Kidney (tissue), 22 donors: ENCODE measurements at places on chromosomes 5 and 9.

GRCh38 chr9:127588740-127589506 is 23.2 kb upstream of the STXBP1 start:
- DNase-seq: peak; percentile 60

DNA sequence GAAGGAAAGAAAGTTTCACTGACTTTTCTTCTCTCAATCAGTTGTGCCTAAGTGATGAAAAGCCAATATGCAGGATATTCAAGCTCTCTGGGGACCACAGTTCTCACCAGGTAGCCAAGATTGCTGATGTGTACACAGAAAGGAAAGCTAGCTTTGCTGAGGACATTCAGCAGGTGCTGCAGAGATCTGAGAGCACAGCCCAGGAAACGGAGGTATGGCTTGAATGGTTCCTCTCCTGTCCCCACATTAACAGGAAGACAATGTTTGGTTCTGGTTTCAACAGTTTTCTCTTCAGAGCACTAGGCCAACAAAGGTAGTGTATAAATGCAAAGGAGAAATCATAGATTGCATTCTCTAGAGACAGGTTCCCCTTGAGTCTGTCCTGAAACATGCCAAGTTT is 69.6 kb downstream of the PTPDC1 start:
- no peak for DNase-seq

DNA sequence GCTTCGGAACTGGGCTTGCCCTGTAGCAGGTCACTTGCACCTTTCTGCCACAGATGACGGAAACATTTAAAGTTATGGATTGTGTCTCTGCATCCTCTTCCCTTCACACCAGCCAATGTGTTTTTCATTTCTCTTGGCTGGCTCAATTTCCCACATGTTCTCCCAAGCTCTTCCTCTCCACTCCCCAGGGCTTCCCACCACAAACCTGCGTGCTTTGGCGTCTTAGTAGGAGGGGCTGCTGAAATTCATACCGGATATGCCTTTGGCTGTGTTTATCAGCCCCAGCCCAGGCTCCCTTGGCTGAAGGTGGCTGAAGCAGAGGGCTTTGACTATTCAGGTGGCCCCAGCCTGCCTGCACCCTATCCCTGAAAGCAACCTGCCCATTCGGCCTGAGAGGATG is 32.1 kb downstream of the ADRB2 start:
- DNase-seq: no peak

DNA sequence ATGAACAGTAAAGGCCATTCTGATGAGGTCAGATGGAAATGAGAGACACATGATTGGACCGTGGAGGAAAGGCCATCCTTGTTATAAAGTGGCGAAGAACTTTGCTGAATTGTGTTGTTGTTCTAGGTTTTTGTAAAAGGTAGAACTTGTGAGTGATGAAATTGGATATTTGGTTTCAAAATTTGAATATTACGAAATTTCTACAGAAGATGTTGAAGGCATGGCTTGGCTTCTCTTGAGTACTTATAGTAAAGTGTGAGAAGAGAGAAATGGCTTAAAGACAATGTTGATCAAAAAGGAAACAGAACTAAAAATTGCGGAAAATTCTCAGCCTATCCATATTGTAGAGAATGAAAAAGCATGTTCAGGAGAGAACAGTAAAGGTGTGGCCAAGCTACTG is 166.6 kb upstream of the S1PR3 start:
- DNase-seq: no peak

DNA sequence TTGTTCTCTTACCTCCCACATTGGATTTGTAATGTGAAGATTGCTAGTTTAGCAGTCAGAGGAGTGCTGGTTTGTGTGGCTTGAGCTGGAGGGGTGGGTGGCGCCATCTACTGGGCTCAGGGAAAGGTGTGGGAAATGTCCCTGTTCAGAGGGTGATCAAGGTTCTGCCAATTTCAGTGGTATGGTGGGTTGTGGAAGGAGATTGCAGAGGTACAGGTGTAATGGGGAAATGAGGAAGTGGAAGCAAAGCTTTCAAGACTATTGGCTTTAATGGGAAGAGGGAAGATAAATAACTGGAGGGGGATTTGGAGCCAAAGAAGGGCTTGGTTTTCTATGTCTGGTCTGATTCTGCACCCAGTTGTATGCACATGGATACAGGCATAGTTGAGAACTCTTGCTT is 76.4 kb downstream of the OSMR start:
- DNase-seq: peak; percentile 45

DNA sequence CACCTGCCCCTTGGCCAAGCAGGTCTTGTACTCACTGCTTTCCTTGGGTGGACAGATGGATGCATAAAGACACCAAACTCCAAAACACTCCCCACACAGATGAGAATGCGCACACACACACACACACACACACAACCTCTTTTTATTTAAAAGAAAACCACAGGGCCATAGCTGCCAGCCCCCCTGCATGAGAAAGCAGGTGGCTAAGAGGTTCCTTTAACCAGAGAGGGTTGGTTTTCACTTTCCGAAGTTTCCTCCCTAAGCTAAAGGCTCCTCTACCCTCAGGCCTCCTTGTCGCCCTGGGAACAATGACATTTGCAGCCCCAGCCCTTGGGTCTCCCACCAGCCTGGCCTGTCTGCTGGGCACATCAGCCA is 11.1 kb downstream of the NR5A1 start:
- DNase-seq: no peak

DNA sequence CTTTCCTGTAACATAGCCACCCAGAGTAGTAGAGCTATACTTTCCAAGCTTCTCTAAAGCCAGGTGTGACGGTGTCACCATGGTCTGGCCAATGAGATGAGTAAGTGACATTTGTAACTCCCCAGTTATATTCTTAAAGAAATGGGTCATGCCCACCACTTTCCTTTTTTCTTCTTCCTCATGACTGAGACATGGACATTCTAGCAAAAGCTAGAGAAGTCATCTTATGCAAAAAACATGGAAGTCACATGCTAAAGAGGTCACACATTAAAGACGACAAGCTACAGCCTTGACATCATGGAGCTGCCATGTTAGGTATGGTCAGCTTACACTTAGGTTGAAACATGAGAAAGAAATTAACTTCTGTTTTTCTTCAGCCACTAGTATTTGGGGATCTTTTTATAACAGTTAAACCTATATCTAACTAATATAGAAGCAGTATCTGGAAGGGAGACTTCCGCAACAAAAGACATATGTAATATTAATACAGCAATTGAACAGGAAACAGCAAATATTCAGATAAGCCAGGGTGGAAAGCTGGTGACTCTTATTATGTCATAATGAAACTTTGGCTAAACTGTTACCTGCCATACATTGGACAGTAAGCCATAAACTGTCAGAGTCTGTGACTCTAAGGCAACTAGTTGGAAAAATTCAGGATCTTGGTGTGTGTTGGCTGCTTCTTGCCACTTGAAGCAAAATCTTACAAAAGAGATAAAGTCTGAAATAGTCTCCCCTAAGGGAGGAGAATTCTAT is 54.7 kb upstream of the SNX2 start:
- DNase-seq: no peak

DNA sequence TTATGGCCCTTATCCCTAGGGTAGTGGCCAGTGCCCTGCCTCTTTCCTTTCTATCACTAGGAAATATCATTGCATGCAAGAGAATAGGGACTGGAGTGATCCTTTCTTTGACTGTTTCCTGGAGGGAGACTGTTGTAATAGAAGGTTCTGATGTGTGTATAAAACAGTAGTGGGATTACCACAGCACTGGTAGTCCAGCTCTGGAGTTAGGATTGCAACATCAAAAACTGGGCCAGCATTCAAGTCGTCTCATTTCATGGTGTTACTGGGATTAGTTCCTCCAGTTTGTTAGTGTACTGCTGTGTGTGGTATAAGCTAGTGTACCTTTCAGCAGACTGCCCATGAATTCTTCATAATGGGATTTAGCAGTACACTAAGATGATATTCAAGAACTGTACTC is 45.8 kb downstream of the KIAA1958 start:
- DNase-seq: no peak

- DNase-seq: no peak
Measured at GRCh38 chr9:109122726-109123621, 3.2 kb upstream of the TMEM245 start.

GRCh38 chr9:8686516-8686915 is 886.9 kb upstream of the DMAC1 start:
- DNase-seq: no peak
